Activated T-helper 1 cell treated with anti-CD3 and anti-CD28 coated beads, Interleukin-12 subunit alpha, Interleukin-12 subunit beta, Interleukin-2, Interleukin-4 antibody, amounts not matched to agents 30 ng/mL and 10 ng/mL and 1 ng/mL, durations not matched to agents 14 hours and 24 hours and 36 hours (primary cell): ENCODE measurements at places on chromosomes 16 and 17. TPM values are rescaled to one million over a fixed set of nuclear protein-coding genes. Genes with fewer than 3 reads are reported as not detected.

The ENPP7 gene
- 0.10 and 0.16 TPM in 2 replicates for total RNA-seq

The PSMD12 gene
- 87.4 TPM in 2 replicates for total RNA-seq

The KRTAP4-9 gene
- not detected in 2 replicates for total RNA-seq

The DHX58 gene
- total RNA-seq: 26.9 and 28.4 TPM in 2 replicates

The MFAP4 gene
- total RNA-seq: not detected in 2 replicates

The CTRB2 gene
- total RNA-seq: not detected in 2 replicates

The METTL22 gene
- 30.0 and 32.0 TPM in 2 replicates for total RNA-seq

The SHBG gene
- total RNA-seq: 0.20 TPM in 1 of 2 replicates, not detected in the other

The ULK2 gene
- 17.8 and 18.6 TPM in 2 replicates for total RNA-seq

DNA sequence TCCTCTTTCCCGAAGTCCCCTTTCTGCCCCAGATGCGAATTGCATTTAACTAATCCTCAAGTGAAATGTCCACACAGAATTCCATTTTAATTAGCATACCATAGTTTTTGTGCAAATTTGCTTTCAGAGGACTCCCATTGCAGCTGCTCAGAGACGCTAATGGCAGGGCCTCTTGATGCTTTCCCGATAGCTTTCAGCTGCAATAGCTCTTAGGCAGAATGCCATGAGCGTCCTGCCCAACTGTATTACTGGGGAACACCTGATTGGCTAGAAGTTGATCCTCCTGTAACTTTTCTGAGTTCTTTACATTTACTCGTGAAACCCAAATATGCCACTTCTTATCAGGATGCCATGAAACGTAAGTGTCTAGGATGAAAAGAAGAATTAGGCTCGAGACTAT, 203.0 kb downstream of the UTP18 start:
- DNase-seq: no peak

DNA sequence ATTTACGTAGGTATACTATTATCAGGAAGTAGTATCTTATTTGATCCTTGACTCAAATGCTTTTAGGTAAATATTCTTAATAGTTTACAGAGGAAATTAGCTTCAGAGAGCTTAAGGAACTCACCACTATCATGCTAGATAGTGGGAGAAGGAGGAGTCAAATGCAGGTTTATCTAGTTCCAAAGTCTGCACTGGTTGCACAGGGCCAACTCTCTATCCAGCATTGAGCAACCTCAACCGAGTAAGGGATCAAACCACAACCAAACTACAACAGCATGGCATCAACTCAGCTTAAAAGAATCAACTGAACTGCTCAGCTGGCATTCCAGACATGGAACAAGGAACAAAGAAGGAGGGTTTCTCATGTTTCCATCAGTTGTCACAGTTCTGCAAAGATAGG, 306.0 kb downstream of the MAF start:
- no peak for DNase-seq

DNA sequence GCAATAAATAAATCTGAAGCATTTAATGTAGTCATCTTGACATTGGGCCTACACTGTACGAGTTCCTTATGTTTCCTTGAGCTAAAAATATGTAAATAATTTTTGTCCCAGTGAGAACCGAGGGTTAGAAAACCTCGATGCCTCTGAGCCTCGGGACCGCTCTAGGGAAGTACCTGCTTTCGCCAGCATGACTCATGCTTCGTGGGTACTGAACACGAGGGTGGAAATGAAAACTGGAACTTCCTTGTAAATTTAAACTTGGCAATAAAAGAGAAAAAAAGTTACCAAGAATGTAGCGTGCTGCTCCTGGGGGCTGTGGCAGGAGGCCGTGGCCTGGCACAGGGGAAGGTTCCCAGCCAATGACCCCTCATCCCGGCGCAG, 74.1 kb downstream of the SOCS1 start:
- no peak for DNase-seq

GRCh38 chr16:65548470-65548869, 426.6 kb upstream of the CDH11 start:
- no peak for DNase-seq

DNA sequence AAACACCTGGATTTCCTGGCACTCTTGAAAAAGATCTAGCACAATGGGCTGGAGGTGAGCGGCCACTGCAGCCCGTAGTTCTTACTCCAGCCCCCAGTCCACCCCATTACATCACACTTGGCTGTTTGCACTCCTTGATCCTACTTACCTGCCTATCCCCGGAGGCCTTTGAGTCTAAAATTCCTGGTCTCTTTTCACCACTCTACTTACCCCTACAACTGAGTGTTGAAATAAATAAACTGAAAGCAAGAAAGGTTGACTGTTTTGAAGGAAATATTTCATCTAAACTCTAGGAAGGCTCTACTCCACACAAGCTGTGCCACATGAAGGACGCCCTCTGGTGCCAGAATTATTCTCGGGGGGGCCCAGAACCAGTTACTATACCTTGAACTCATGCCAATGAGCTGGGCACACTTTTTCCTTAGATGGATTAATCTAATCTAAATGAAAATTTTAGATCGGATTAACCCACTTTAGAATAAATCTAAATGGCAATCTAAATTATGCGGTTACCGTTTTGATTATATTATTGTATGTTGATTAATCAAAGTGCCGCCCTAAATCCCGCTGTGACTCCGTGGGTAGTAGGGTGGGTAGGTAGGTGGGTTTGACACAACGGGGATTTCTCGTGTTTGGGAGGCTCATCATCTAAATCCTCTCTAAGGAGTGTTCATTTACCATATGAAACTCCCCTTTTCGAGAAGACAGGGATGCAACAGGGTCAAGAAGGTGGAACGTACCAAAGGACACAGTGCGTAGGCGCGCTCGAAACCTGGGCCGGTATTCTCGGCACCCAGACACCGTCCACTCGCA, 651 bp upstream of the EIF1 start:
- DNase-seq: peak; percentile 38

GRCh38 chr17:78707016-78707415, 75.1 kb downstream of the CYTH1 start:
- DNase-seq: no peak

DNA sequence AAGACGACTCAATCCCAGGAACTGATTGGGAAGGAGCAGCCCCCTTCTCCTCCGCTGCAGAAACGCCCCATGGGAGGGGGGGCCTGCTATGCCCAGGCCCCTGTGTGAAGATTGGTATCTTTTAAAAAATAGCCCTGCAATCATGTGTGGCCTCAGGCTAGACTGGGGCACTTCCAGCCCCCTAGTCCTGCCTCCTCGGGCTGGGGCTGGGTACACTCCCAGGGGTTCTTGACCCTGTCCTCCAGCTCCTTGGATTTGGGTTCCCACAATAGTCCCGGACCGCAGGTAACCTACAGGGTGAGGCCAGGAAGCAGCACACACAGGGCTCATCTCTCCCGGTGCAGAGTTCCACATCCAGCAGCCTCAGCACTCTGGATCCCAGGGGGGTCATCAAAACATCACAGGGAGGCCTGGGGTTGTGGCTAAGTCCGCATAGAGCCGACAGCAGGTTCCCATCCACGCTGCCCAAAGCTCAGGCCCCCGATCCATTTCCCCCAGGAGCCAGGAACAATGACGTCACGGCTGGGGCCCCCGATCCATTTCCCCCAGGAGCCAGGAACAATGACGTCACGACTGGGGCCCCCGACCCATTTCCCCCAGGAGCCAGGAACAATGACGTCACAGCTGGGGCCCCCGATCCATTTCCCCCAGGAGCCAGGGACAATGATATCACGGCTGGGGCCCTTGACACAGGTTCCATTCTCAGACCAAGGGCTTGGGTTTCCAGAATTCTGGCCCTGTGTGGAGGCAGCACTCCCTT, 202.4 kb downstream of the IRF8 start:
- DNase-seq: no peak

- DNase-seq: no peak
Measured at GRCh38 chr17:69246726-69247375, 18.2 kb upstream of the ABCA10 start.

GRCh38 chr17:58530655-58531054, 16.2 kb upstream of the MTMR4 start:
- DNase-seq: no peak

DNA sequence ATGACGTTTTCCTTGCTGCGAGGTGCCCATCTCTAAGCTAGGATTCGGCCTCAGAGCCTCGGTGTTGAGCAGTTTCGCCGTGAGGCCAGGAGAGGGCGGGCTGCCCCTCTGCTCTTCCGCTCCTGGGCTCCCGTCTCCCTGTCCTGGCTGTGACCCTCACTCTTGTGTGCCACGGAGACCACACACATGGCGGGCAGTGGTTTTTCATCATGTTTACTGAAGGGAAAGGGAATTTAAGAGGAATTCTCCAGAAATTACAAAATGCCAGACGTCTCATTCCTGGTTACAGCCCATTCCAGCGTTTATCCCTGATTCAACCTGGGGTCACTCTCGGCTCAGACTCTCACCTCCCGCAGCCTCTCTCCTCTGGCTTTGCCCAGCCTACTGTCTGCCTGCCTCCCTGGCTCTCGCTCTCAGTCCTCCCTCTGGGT, 96.8 kb upstream of the ELAC2 start:
- DNase-seq: no peak

DNA sequence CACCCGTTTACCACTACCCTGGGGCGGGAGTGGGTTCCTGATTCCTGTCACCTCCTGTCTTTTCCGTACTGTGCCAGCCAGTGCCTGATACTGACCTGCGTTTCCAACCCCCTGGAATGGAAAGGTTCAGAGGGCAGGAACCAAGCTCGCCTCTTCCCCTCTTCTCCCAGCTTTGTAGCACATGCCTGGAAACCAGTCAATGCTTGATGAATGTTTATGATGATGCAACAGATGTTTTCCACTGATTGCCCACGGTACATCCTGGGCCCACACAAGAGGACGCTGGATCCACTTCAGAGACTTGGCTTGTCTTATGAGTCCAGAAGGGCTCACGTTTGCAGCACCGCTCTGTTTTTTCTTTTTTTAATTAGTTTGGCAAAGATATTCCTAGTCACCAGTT, 262.0 kb downstream of the CPPED1 start:
- DNase-seq: no peak

DNA sequence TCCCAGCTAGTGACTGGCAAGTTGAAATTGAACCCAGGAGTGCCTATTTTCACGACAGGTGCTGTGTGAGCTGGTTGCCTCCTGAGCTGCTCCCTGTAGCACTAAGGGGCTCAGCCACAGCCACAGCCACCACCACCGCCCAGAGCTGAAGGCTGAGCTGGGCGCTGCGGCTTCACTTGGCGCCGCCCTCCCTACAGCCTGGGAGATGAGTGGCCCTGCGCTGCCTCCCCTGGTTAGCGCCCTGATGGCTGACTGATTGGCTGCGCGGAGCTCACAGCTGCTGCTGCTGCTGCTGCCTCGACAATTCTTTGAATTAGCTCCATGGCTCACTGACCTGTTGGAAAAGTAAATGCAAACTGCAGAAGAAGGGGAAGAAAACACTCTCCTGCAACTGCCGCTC, 91.8 kb upstream of the TMEM132E start:
- no peak for DNase-seq

- no peak for DNase-seq
Measured at GRCh38 chr17:10087355-10087754, 111.1 kb downstream of the GAS7 start.

GRCh38 chr16:88320947-88321634, 61.7 kb upstream of the ZNF469 start:
- DNase-seq: no peak

GRCh38 chr16:12228602-12229499, 252.3 kb downstream of the SNX29 start:
- DNase-seq: no peak
